ENCODE measurements at places on chromosomes 12 and 14.

- DNase-seq: no peak
Observed at GRCh38 chr14:75335571-75335970, 56.9 kb downstream of the FOS start.

- DNase-seq: no peak
Observed at GRCh38 chr12:125210104-125210755, 145.0 kb downstream of the AACS start.

DNA sequence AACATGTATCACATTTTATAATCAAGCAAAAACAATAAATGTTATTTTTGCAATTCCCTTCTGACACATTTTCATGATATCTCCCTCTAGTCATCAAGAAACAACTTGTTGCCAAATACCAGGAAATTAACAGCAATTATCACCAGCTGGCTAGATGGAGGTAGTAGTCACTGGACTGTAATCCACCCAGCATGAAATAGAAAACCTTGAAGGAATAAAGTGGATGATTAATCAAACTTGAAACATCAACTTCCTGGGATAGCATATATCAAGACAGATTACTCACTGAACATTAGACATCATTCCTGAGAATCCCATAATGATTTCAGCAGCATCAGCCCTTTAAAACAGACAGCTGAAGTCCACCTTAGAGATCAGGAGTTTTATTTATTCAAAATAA lies 259.0 kb downstream of the CCDC59 start:
- DNase-seq: no peak

DNA sequence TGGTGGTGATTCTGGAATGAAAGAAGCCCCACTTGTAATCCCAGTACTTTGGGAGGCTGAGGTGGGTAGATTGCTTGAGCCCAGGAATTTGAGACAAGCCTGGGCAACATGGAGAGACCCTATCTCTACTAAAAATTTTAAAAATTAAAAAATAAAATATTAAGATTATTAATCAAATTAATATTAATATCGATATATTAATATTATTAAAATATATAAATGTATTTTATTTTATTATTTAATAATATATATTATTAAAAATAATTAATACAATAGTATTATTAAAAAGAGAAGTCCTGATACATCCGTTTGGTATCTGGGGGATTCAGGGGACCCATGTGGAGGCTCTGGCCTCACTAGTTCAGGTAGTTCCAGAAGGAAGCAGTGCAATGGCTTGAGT lies 68.7 kb downstream of the FOXN4 start:
- DNase-seq: no peak

GRCh38 chr12:7189398-7190267 lies at the start of gene PEX5:
Gene PEX5, plus strand, starts transcription at chr12:7189686. Its CDS starts 692 bp downstream, at chr12:7190378.
- peak; percentile 87 for DNase-seq

- DNase-seq: no peak
Observed at GRCh38 chr14:33184587-33184986, 245.9 kb downstream of the NPAS3 start.
